ENCODE measurements at places on chromosomes 16 and 17. TPM values are rescaled to one million over a fixed set of nuclear protein-coding genes. Genes with fewer than 3 reads are reported as not detected.

The MYL4 gene
- total RNA-seq: not detected

The PABPN1L gene
- total RNA-seq: not detected

The CNTNAP4 gene
- total RNA-seq: 0.05 TPM

The HBZ gene
- total RNA-seq: not detected

Data from cardiac ventricle fibroblast (primary cell).